ENCODE measurements at places on chromosomes 7 and 10. TPM values are rescaled to one million over a fixed set of nuclear protein-coding genes. Genes with fewer than 3 reads are reported as not detected.

GRCh38 chr10:2933519-2933918, 133.8 kb upstream of the PFKP start:
- no peak for DNase-seq

DNA sequence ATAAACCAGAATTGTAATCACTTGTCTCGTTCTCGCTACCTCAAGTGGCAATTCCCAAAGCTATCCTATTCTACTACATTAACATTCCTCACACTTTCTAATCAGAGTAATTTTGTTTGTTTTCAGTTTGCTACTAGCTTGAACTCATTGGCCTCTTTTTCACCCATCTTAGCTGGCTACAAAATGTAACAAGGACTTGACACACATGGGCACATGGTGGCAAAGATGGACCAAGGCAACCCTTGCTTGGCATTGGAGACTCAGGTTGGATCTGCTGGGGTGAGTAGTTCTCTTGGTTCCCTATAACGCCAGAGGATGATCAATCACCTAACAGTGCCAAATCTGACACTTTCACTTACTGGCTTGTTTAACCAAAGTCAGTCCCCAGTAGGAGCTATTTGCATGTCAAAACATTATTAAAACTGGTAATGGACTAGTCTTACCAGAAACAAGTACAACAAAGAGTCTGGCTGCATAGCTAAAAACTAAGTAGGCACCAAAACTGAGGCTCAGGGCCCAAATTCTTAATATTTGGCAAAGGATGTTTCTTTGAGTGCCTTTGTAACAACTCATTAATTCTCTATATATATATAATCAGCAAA, 1.9 kb downstream of the USP6NL start:
- no peak for DNase-seq

DNA sequence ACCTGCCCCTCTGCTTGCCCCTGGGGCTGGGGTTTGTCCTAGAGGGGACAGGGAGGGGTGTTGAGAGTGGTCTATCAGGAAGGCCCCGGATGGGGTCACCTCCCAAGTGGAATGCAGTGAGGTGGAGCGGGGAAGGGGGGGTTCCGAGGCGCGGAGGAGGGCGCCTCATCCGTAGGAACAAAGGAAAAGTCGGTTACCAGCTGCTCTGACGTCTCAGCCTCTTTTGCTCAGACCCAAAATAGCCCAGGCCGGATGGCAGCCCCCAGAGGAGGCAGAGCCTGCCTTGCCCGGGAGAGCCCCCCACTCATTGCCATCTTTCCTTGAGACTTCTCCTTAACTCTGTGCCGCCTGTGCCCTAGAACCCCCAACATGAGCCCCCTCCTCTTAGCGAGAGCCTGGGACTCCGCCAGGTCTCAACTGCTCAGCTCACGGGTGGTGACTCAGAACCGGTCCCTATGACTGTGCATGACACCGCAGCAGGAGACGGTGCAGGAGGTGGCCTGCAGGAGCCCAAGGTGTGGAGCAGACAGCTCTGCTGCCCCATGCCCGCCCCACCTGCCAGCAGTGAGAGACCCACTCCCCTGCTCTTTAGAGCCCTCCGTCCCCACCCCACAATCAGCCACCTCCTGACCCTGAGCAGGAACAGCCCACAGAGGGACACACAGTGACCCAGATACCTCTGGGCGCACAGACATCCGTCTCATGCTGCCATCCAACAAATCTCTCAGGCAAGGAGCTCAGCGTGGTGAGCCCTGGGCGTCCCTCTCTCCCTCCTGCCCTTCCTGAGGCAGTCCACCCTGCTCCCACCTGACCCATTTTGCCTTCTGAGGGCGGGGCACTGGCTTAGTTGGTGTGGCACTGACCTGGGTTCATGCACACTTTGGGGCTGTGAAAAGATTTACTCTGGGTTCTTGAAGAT, 13.1 kb downstream of the STX1A start:
- no peak for DNase-seq

- DNase-seq: no peak
Measured at GRCh38 chr10:114283535-114284234, 44.6 kb downstream of the VWA2 start.

- peak; percentile 84 for DNase-seq
Measured at GRCh38 chr10:75723319-75723980, 292.0 kb downstream of the LRMDA start.

DNA sequence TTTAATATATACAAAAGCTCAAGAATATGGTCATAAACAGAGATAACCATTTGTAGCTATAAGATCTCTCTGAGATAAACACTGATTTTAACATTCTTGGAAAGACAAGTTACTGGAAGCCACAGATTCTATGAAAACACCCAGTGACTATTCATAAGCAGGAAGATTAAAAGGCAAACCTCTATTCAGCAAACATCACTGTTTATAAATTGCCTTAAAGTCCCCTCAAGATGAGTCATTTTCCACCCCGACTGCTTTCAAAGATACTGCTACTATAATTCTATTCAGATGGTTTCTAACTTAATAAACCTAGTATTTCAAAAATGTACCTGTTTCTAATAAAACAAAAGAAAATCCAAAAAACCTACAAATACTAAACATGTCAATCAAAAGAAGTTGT, 21.0 kb downstream of the TM9SF3 start:
- no peak for DNase-seq

GRCh38 chr7:117403737-117404136, 23.6 kb downstream of the ASZ1 start:
- DNase-seq: no peak

DNA sequence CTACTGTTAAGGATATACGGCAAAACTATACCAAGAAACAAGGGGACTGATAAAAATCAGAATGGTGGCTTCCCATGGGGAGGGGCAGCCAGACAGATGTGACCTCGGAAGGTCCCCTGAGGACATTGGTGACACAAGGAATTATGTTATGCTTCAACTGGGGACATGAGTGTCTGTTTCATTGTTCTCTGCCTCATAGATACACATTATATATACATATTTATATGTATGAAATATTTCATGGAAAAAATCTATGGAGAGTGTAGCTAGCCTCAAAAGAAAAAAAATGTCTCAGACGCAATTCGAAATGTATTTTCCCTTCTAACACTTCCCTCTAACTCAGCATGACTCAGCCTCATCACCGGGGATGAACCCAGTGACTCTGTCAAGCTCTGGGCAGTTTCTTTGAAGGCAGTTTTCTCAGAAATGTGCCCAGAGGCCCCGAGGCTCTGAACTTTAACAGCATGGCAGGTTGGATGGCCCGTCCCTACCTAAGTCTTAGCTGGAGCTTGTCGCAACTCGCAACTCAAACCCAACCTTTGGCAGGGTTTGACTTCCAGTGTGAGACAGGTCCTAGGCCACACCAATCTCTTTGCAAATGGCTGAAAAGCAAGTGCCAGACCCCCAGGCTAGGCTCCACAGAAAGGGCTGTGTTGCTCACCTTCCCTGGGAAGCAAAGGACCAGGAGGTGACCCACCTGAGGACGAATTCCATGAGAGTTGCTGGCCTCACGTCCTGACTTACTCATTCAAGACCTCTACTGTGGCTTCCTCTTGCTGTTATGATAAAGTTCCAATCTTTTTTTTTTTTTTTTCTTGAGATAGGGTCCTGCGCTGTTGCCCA, 86.9 kb downstream of the CARD11 start:
- peak; percentile 66 for DNase-seq

- DNase-seq: no peak
Measured at GRCh38 chr7:90777465-90777864, 181.3 kb downstream of the CDK14 start.

- DNase-seq: no peak
Measured at GRCh38 chr10:66629996-66630395, 295.8 kb upstream of the LRRTM3 start.

GRCh38 chr7:1234881-1235500, 2.3 kb downstream of the UNCX start:
- DNase-seq: no peak

DNA sequence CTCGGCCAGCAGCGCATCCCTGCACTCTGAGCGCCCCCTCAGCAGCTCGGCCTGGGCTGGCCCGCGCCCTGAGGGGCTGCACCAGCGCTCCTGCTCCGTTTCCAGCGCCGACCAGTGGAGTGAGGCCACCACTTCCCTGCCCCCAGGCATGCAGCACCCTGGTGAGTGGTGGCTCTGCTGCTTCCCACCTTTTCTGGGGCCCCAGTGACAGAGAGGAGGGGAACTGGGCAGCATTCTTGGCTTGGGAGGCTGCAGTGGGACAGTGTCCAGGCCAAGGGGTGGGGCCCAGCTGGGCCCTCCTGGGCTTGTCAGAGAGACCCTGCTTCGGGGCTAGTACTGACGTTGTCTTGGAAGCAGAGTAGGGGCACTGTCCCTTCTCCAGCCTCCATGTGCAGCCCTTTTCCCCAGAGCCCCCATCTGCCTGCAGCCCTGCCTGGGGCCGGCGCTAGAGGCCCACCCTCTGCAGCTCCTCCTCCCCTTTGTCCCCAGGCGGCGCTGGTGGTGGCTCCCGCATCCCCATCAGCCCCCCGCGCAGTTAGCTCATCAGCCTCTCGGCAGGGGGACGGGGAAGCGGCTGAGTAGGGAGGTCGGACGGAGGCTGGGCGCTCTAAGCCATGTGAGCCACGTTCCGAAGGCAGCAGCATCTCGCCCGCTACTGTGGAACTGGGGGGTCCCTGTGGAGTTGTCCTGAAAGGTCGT, 29.2 kb downstream of the GBX1 start:
- no peak for DNase-seq

GRCh38 chr7:144822223-144822622, 13.6 kb downstream of the TPK1 start:
- DNase-seq: no peak

- no peak for DNase-seq
Measured at GRCh38 chr7:78996013-78996412, 457.5 kb downstream of the MAGI2 start.

GRCh38 chr10:49277973-49278372, 21.0 kb upstream of the C10orf71 start:
- DNase-seq: no peak

GRCh38 chr7:118452128-118452527, 227.6 kb downstream of the ANKRD7 start:
- DNase-seq: no peak

GRCh38 chr7:25989140-25989705, 162.8 kb upstream of the NFE2L3 start:
- DNase-seq: no peak

GRCh38 chr7:107386548-107387102, 83.2 kb upstream of the GPR22 start:
- no peak for DNase-seq

The STEAP4 gene
- total RNA-seq: not detected

The SRGN gene
- total RNA-seq: 218 TPM

The ZNF365 gene
- not detected for total RNA-seq

The GFRA1 gene
- total RNA-seq: 12.0 TPM

The GRID1 gene
- under 0.01 TPM for total RNA-seq

The PPP1R17 gene
- not detected for total RNA-seq

The URGCP gene
- total RNA-seq: 19.6 TPM

The HTR5A gene
- not detected for total RNA-seq

The FAM237B gene
- not detected for total RNA-seq
